ENCODE measurements at places on chromosomes 16 and 17.

- no peak for DNase-seq
These were observed 13.5 kb downstream of the PSMD7 start for GRCh38 chr16:74309789-74310781.

DNA sequence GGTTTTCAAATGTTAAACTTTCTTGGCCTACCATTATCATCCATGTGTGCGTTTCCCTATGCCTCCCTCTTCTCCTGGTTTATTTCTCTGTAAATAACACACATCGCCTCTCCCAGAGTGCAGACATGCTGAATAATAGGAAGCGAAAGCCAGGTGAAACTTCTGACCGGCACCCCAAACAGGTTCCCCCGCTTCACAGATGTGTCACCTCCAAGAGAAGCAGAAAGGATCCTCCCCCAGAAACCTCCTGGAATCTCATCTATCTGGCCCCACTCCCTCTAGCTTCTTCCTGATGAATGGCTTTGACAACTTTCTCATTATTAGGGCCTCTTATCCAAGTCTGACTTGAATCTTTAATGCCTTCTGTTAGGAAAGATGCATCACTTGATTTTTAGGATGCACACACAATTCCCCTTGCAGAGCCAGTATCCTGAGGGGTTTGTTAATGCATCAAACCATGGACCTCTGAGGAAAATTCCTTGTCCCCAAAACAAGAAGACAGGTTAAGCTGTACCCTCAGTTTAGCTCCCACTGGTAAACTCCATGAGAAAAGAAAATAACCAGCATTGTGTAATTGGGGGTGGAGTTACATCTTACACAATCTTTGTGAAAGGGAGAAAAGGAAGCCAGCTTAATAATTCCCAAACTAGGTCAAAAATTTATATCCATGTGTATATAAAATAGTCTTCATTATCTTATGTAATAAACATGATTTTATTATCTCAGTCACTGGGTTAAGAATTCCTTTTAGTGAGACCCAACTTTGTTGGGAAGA, 20.1 kb upstream of the HYDIN start:
- no peak for DNase-seq

GRCh38 chr17:1144162-1144561, 35.6 kb downstream of the ABR start:
- DNase-seq: no peak

GRCh38 chr17:5247621-5248020, 13.0 kb upstream of the SCIMP start:
- DNase-seq: no peak

DNA sequence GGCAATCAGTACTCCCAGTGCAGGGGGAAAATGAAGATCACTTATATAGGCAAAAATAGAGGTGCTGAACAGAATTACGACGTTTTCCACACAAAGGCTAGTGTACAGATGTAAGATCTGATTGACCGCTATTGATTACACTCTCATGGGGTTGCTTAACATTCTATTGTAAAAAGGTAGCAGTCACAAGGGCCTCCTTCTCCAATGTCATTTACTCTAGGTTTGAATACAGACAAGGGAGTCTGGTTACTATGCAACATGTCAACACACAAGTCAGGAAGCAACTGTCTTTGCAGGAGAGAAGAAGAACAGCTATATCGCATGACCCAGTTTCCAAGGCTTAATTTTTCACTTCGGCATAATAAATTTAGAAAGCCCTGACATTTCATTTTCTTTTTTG, 7.9 kb downstream of the KRT37 start:
- no peak for DNase-seq

DNA sequence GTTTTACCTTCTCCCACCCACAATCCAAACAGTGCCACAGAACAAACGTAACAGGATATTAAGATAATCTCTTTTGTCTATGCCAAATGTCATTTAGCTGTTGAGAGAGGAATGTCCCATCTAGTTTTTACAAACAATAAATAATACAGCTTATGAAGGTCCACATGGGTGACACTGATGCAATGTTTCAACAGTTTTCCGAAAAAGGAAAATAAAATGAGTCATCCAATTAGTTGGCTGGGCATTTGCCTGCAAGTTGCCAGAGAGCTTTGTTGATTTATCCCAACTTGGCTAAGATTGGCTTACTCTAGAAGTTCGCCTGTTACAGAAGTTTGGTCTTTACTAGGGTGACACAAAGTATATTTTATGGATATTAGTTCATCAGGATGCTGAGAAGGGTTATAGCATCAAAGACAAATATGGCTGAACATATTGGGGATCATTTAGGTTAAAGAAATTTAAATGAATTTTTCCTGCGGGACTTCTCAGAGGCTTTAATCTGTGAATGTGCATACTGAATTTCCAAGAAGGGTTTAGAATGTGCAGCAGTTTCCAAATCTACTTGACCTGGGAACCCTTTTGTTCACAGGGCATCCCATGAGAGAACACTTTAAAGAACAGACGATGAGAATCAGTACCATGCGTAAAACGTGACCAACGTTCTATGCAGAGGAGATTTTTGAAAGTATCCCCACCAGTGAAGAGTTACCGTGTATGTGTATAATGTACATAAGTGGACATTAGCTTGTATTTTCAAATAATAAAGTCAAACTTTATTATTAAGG, 73.1 kb downstream of the CDH13 start:
- DNase-seq: no peak

DNA sequence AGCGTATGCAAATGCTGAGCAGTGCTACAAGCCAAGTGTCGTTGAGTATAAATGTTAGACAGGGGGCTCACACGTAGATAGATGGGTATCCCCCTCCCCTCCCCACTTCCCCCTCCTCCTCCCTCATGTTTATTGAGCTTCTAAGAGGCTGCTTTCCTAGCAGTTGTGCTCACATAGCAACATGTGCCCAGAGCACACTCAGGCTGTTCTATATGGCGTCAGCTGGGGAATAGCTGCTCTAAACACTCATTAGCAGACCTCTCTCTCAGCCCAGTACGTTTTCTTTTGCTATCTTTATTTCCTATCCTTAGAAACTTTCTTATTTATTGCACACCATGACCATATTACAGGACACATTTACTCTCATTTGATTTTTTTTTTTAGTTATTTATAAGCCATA, 1.8 kb downstream of the KCNJ2 start:
- no peak for DNase-seq

- no peak for DNase-seq
These were observed 1.7 kb upstream of the IGF2BP1 start for GRCh38 chr17:48995304-48995973.

GRCh38 chr17:39939588-39940419, 12.3 kb downstream of the LRRC3C start:
- DNase-seq: no peak

- no peak for DNase-seq
These were observed 526 bp downstream of the MRPS23 start for GRCh38 chr17:57849163-57849873.

- DNase-seq: no peak
These were observed 2.9 kb upstream of the RHBDF2 start for GRCh38 chr17:76504117-76504516.

Data from NCI-H187 (cell line).